Mammary epithelial cell (primary cell): ENCODE measurements at places on chromosomes 6 and 20. TPM values are rescaled to one million over a fixed set of nuclear protein-coding genes. Genes with fewer than 3 reads are reported as not detected.

Gene PREX1
- total RNA-seq = 0.17 TPM

Gene ADTRP
- total RNA-seq = 74.0 TPM

Gene GSS
- total RNA-seq = 115 TPM

Gene SNAP25
- total RNA-seq = not detected

Gene SLPI
- 20.3 TPM for total RNA-seq

Gene TMEM170B
- total RNA-seq = 0.83 TPM

Gene NR2E1
- not detected for total RNA-seq

Gene RAMACL
- total RNA-seq = 0.83 TPM

Gene ANKS1A
- 19.7 and 20.0 TPM in 2 replicates for total RNA-seq

Gene ITCH
- 121 and 127 TPM in 2 replicates for total RNA-seq

Gene RPL10A
- 961 TPM for total RNA-seq

Gene PPP1R18
- total RNA-seq = 106 and 107 TPM in 2 replicates
